ENCODE measurements at places on chromosomes 6 and 20.

DNA sequence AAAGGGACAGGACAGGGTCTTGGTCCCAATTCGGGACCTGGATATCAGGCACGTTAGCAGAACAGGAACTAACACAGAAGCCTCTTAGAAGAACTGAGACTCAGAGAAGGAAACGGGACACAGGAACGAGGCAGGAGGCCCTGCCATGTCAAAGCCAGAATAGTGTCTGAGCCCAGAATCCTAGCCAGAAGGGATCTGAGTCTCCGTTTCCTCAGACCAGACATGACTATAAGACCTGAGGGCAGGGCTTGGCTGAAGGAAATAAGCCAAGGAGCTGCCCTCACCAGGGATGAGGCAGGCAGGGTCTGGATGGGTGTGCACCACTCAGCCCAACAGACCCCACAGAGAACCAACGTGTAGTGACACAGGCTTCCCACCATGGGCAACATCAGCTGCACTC, 40.3 kb downstream of the TRERF1 start:
- no peak for DNase-seq

DNA sequence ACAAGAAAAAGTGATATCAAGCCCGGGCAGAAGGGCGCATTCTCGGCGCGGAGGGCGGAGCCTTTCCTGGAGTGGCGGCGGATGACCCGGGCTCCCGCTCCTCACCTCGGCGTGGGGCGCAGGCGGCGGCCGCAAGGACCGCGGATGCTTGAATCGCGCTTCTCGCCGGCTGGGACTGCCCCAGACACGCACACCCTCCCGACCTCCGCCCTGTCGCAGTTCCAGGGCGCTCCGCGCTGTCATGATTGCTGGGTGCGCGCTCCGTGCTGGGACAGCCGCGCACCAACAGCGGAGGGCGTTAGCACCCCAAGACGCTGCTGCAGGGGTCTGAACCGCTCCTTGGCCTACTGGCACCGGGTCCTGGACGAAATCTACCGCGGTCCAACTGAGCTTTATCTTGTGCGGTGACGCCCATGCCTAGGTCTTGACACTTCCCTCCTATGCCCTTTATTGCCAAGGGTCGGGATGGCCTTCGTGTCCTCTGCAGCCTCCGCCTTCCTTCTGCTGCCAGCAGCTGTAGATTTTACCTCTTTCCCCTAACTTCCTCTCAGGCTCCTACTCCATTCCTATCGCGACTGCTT, 43.3 kb downstream of the IRAK1BP1 start:
- peak; percentile 23 for DNase-seq

- no peak for DNase-seq
These were observed 1088.2 kb upstream of the CITED2 start for GRCh38 chr6:140462453-140463311.

DNA sequence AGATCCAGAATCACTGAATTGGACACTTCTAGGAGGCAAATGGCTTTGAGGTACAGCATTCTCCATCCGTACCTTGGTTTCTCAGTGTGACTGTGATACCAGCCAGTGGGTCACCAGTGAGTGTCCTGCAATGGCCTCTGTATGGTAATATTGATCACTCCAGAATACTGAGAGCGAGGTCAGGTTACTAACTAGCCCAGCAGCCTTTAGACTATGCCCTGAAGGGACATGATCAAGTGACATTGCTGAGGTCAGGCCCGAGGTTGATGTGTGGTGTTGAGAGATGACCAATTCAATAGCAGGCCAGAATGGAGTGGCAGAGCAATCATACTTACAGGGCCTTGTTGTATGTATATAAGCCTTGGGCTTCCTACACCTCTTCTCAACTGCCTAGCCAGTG, 476.0 kb downstream of the KHDRBS2 start:
- DNase-seq = no peak

DNA sequence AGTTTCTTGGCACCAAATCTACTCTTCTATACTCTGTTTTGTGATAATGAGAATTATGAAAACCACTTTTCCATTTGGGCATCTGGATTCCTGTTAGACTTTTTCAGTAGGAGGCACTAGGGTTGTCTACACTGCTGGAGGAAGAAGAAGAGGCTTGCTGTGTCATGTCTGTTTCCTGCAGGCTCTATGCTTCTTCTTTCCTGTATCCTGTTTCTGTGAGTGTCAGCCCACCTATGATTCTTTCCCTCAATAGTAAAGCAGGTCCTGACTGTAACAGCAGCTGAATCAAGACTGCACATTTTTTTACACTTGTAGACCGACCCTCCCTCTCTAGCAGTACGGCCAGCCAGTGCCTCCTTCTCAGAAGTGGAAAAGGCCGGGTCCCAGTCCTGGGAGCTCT, 603.9 kb downstream of the HDGFL1 start:
- DNase-seq = no peak

- no peak for DNase-seq
These were observed 49.7 kb downstream of the BCAS4 start for GRCh38 chr20:50844430-50845100.

GRCh38 chr20:13883425-13883824, 98.6 kb downstream of the NDUFAF5 start:
- DNase-seq = no peak

- DNase-seq = no peak
These were observed 6.6 kb upstream of the WTAP start for GRCh38 chr6:159720708-159721107.

DNA sequence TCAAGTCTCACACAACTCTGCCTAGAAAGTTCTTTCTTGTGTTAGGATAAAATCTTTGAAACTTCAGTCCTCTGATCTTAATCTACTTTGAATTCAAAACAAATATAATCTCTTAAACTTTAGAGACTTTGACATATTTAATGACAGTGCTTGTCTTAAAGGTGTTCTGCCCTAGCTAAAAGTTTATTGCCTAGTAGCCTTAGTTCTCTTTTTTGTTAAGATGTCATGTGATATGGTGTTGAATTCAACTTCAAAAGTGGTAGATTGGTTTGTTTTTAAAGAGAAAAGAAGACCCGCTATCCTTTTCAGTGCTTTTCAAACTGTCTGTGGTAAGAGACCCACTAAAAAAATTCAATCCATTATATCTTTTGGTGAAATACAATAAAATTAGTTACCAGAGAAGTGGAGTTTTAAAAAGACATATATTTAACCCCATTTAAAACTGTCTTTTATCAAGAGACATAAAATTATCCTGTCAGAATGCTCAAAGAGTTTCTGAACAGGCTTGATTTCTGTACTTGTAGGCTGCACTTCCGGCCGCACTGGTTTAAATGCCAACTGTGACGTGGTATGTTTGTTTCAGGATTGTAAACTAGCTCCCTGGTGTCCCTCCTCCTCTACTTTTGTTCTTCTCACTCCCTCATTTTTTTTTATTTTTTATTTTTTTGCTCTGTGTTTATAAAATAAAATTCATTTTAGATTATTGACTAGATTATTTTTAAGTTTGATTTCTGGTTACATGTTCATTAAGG, 76.5 kb downstream of the QKI start:
- no peak for DNase-seq

- no peak for DNase-seq
These were observed 68.1 kb downstream of the STAU1 start for GRCh38 chr20:49119988-49120387.

GRCh38 chr6:137846772-137847313, 20.2 kb upstream of the TNFAIP3 start:
- no peak for DNase-seq

GRCh38 chr6:89281779-89282246, 33.3 kb downstream of the GABRR2 start:
- no peak for DNase-seq

DNA sequence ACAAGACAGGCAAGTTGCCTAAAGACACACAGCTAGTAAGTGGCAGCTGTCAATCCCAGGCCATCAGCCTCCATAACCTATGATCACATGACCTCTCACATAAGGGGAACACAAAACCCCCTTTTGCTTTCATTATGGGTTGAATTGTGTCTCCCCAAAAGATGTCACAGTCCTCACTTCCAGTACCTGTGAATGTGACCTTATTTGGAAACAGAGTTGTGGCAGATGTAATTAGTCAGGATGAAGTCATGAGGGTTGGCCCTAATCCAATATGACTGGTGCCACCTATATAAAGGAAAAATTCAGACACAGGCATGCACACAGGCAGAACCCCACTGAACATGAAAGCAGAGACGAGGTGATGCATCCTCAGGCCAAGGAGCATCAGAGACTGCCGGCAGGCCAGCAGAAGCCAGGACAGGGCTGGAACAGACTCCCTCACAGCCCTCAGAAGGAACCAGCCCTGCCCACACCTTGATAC, 33.6 kb downstream of the GFOD1 start:
- DNase-seq = no peak

GRCh38 chr20:40961686-40962640, 66.7 kb upstream of the TOP1 start:
- no peak for DNase-seq

DNA sequence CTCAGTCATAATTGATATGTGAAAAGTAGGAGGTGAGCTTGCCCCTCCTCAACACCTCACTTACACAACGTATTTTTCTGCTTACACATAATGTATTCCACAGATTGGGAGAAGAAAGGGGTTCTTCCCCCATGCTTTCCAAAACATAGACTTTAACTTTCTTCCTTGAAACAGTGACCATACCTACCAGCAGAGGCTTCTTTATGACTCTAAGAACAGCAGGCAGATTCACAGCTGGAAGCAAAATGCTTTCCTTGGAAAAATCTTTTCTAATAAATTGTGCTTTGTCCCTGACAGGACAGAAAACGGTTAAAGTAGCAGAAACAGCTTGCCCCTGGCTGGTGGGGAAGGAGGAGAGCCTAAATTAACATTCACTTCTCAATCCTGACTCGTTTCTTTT, 629.1 kb upstream of the IMPG1 start:
- DNase-seq = no peak

GRCh38 chr6:137494988-137495702, 951 bp upstream of the OLIG3 start:
- no peak for DNase-seq

GRCh38 chr6:113094779-113095178, 747.6 kb downstream of the RFPL4B start:
- no peak for DNase-seq

DNA sequence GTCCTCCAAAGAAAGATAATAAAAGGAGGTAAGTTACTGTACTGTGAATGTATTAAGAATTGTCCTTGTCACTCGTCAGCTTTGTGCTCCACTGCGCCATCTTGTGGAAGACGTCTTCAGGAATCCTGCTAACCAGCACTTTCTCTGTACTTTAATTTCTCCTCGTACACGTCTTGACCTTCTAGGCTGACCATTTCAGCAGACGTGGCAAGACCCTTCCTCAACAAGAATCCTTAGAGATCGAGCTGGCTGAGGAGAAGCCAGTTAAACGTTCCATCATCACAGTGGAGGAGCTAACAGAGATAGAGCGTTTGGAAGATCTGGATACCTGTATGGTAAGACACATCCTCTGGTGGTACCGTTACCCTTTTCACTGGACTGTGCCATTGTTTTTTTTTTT, 95.5 kb upstream of the SCGN start:
- peak; percentile 11 for DNase-seq

GRCh38 chr6:118618676-118619377, 32.6 kb downstream of the CEP85L start:
- peak; percentile 26 for DNase-seq

DNA sequence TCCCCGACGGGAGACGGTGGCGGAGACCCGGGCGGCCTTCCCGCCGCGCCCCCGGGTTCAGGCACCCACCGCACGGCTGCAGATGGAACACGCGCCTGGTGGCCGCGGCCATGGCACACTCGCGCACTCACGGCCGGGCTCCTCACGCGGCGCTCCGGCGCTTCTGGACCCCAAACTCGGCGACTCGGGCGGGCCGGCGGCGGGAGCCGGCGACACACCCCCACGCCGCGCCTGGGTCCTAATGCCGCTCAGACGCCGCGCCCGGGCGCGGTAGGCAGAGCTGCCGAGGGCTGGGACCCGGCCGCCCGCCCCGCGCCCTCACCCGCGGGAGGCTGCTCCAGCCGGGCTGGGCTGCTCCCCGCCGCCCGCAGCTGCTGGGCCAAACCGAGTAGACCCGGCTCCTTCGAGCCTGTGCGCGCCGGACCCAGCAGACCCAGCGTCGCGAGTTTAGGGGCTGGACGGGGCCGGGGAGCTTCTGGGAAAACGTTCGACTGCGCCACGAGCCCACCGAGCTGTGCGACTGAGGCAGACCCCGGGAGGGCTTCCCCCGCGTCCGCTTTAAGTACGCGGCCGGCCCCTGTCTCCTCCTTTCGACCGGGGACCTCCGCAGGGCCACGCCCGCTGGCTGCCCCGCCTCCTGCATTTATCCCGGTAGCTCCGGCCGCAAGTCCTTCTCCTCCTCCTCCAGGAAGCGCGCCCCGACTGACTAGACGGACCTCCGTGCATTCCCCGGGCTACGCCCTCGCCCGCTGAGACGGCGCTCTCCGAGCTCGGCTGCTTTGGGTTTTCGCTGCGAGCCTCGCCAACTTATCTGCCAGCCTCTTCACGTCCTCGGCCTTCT, at the start of gene SLC4A11:
Gene SLC4A11, minus strand, starts transcription at position 165 of the 841 bp plus-strand sequence. Its CDS starts 53 bp downstream, at position 112.
- DNase-seq = no peak

- no peak for DNase-seq
These were observed 1.5 kb downstream of the ZNFX1 start for GRCh38 chr20:49276161-49276960.

DNA sequence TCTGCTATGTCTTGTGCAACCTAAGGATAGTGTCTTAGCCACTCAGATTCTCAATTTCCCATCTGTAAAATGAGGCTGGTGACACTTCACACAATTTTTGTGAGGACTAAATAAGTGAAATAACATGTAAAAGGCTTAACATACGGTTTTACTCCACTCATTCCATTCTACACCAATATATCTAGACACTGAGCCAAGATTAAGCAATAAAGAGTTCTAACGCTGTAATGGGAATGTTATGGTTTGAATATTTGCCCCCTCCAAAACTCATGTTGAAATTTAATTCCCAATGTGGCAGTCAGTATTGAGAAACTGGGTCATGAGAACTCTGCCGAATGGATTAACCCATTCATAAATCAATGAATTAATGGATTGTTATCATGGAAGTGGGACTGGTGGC, 301.0 kb downstream of the HACE1 start:
- DNase-seq = no peak
